Brain pericyte (primary cell): ENCODE measurements at places on chromosomes 3 and 15.

- no peak for DNase-seq
Observed at GRCh38 chr3:118900737-118901525, 133.7 kb downstream of the IGSF11 start.

GRCh38 chr3:194312743-194313281 is 38.3 kb downstream of the CPN2 start:
- DNase-seq, result no peak

GRCh38 chr3:36736301-36736700 is 28.1 kb downstream of the DCLK3 start:
- no peak for DNase-seq

DNA sequence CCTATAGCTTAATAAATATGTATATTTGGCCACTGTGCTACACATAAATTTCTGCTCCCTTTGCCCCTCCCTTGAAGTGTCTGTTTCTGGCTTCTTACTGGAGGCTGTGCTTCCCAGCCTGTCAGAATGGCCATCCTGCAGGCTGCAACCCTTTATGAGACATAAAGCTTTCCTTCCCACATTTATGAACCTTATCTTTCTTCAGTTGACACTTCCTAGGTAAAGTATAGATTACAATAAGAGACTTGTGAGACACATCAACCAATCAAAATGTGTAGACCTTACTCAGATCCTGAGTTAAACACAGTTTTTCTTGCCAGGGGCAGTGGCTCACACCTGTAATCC is 29.5 kb downstream of the SCN11A start:
- DNase-seq, result no peak

DNA sequence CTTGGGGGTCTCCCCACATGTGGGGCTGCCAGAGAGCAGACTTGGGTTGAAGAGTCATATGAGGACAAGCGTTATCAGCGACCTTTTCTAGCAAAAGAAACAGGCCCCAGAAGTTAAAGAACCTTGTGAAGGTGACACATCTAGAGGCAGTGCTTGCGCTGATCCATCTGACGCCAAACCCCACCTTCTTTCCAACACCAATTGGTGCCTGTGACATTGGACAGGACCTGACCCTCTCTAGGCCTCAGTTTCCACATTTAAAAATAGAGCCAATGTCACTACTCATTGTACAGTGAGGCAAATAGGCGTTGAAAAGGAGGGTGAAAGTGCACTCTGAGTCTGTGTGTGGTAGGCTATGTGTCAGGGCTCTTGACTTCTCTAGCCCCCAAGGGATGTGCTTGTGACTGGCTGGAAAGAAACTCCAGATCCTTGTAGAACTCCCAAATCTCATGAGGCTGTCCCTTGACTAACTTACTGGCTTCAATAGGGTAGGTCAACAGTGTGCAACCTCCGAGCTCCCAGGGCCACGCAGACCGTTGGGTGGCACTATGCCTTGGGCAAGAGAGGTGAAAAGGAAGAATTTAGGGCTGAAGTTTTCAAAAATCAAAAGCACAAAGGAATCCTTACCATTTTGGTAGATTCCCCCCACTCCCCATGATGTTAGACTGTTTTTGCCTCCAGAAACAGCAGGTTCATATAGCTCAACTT is 666 bp upstream of the FAM219B start:
- no peak for DNase-seq

DNA sequence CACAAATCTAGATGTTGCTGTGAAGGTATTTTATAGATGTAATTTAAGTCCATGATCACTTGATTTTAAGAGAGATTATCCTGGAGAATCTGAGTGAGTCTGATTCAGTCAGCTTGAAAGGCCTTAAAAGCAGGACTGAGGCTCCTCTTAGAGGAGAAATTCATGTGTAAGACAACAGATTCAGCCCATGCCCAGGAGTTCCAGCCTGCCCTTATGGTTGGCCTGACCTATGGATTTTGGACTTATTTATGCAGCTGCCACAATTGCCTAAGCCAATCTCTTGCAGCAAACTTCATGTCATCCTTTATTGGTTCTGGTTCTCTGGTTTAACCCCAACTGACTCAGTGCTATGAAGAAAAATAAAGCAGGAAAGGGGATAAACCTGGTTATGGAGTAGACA is 296.5 kb upstream of the RASGRP1 start:
- DNase-seq, result peak; percentile 53

DNA sequence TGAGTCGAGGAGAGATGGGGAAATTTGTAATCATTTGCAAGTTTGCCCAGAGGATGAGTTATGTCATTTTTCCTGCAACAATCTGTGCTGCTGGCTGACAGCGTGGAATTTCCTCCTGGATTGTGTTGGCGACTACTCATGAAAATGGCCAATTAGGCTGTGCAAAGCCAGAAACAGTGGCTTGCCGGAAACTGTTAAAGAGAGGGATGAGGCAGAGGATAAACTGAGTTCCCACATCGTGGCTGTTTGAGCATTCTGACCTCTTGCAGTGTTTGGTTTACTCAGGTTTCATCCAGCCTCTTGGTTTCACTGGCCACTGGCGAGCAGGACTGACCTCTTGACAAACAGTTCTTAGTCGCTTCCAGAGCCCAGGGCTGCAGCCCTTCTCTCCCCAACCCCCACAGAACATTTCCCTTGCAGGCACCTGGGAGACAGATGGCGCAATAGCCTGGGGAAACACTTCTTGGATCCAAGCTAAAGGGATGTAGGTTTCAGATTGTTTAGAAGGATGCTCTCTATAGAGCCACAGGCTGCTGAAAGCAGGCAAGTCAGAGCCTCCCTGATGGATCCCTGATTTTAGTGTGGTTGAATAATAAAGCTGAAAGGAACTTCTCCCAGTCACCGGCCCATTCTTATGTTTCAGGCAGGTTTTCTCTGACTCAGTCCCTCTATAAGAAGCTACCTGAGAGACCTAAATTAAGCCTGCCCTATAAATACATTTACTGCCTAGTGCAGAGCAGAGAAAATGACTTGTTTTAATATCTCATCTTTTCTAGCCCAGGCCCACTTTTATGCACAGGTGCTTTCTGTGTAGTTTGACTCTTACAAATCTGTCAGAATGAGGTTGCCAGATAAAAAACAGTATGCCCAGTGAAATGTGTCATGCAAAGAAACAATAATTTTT is 92.8 kb upstream of the UBE2E1 start:
- peak; percentile 57 for DNase-seq
